Motor neuron (in vitro differentiated cells): ENCODE measurements at places on chromosomes 1 and 21. TPM values are rescaled to one million over a fixed set of nuclear protein-coding genes. Genes with fewer than 3 reads are reported as not detected.
A peak's percentile ranks its signal among the peaks of the same experiment; 100 is the strongest.

Gene MIS18A
- total RNA-seq: 2.7 and 3.6 TPM in 2 replicates

GRCh38 chr1:223221686-223222085 lies 78.6 kb upstream of the TLR5 start:
- no peak for ATAC-seq

Gene BMP8B
- total RNA-seq: 0.58 and 0.77 TPM in 2 replicates

Gene PLPPR5
- total RNA-seq: 10.0 and 10.3 TPM in 2 replicates

Gene FLG2
- total RNA-seq: 0.44 and 0.47 TPM in 2 replicates

GRCh38 chr1:226676381-226676780 lies 62.7 kb downstream of the ITPKB start:
- no peak for ATAC-seq

GRCh38 chr1:186864296-186864695 lies 35.5 kb downstream of the PLA2G4A start:
- no peak for ATAC-seq

- ATAC-seq: peak; percentile 28
Measured at GRCh38 chr21:44927587-44928461, 7.1 kb upstream of the ITGB2 start.

- ATAC-seq: no peak
Measured at GRCh38 chr1:101363891-101364318, 127.1 kb downstream of the S1PR1 start.

GRCh38 chr1:216740331-216740730 lies 17.1 kb upstream of the ESRRG start:
- ATAC-seq: peak; percentile 87

Gene RNU1-4
- 16,074 and 16,843 TPM in 2 replicates for total RNA-seq

DNA sequence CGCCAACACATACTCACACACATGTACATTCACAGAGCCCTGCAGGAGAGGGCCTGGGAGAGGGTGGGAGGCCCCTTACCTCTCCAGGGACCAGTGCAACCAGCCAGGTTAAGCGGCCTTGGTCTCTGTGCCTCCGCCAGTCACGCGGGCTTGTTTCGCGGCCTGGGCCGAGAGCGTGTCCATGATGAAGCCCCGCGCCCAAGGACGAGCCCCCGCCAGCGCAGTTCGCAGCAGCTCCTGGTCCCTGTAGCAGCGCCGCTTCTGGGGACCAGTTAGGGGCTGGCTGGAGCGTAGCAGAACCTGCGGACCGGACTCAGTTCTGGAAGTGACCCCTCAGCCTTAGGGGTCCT lies 7.3 kb upstream of the FAM167B start:
- ATAC-seq: no peak

GRCh38 chr1:187245201-187245600 lies 416.5 kb downstream of the PLA2G4A start:
- no peak for ATAC-seq

Gene SUSD4
- 4.6 and 8.2 TPM in 2 replicates for total RNA-seq

DNA sequence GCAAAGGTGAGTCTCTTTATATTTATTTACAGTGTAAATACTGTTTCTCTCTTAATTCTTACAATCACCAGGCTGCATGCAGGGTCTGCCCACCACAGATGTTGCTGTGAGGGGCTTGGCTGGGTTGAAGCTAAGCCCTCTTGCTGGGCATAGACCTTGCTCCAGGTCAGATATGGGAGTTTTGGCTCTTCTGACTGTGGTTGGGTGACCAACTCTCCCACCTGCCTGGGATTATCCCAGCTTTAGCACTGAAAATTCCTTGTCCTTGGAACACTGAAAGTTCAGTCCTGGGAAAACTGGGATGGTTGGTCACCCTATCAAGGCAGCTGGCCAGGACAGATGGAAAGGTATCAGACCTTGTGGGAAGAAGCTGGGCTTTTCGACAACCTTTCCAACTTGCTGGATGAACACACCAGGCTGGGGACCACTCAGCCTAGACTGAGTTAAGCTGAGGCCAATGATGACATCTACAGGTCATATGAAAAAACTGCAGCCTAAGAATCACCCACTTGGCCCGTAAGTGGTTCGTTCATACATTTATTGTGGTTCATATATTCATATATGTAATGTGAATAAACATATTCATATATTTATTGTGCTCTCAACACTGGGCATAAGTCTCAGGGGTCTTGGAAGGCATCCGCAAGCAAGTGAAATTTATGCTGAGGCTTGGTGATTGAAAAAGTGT lies 26.6 kb upstream of the HPDL start:
- ATAC-seq: peak; percentile 3

- ATAC-seq: peak; percentile 86
Measured at GRCh38 chr1:171220581-171221054, 27.7 kb upstream of the FMO1 start.

Gene UTS2
- total RNA-seq: 0.63 and 1.2 TPM in 2 replicates

DNA sequence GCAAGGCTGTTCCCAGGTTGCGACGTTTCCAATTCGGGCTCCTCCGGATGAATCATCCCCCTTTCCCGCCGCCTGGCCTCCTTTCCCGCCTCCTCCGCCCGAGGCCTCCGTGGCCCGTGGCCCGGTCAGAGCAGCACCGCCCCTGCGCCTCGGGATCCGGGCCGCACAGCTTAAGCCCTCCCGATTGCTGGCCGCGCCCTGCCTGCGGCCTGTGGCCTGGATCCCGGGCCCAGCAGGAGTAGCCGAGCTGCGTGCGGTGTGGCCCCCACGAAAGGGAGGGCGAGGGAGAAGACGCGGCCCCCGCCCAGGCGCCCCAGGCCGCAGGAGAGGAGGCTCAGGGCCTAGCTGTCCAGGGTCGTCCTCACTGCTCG lies 1.0 kb downstream of the TMEM200B start:
- ATAC-seq: no peak

Gene KCNQ4
- 0.22 and 1.0 TPM in 2 replicates for total RNA-seq

DNA sequence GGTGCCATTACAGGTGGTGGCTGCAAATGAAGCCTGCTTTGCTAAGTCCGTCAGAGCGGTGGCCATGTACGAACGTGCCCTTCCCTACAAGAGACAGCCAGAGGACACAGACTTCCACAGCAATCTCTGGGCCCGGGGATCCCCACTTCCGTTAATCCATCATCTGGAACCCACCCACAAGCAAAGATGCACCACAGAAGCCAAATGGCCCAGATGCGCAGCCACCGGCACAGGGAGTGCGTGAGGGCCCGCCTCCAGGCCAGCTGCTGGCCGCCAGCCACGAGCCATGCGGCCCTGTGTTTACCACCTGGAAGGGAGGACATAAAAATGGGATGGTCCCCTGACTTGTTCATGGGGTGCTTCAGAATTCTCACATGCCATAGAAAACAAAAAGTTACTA lies 22.1 kb downstream of the MRAP start:
- no peak for ATAC-seq

DNA sequence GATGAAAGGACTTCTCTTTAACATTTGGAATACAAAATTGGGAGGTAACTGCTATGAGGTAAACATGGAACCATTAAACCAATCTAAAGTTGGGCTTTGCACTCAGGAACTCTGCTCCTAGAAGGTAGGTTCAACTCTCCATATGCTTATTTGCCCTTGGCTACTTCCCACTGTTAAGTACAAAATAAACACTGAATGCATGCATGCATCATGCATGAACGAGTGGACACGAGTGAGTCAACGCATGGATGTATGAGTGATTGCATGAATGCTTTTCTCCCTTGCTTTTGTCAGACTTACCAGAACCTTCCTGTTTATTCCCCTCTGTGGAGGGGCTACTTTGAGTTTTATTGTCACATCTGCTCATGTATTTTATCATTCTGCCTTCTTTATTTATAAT lies 42.4 kb upstream of the RUNX1 start:
- peak; percentile 94 for ATAC-seq

Gene OR2L8
- not detected in 2 replicates for total RNA-seq

- ATAC-seq: no peak
Measured at GRCh38 chr21:15445327-15445726, 284.5 kb upstream of the USP25 start.
